ENCODE measurements at places on chromosomes 16 and 17.
A peak's percentile ranks its signal among the peaks of the same experiment; 100 is the strongest.

DNA sequence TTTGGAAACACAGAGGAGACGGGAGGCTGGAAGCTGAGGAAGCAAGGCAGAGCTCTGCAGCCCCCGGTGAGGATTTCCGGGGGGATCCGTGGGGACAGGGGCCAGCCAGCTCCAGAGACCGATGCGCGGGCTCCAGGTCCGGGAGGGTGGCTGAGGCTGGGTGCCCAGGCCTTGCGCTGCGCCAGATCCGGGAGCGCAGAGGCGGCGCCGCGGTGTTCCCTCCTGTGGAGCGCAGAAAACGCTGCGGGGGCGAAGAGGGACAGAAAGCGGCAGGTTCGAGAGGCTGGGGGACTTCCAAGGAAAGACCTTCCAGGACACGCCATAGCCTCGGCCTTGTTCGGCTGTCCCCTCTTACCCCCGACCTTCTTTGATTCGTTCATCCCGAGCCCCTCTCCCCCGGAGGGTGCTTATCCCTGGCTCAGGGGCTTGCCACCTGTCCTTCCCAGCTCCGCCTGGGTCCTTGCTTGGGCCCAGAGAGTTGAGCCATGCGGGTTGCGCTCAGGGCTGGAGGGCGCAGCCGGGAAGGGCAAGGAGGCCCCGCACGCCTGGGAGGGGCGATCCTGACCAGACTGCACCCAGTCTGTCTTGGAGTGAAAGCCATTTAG, 697 bp upstream of the SHISA9 start:
- no peak for DNase-seq

DNA sequence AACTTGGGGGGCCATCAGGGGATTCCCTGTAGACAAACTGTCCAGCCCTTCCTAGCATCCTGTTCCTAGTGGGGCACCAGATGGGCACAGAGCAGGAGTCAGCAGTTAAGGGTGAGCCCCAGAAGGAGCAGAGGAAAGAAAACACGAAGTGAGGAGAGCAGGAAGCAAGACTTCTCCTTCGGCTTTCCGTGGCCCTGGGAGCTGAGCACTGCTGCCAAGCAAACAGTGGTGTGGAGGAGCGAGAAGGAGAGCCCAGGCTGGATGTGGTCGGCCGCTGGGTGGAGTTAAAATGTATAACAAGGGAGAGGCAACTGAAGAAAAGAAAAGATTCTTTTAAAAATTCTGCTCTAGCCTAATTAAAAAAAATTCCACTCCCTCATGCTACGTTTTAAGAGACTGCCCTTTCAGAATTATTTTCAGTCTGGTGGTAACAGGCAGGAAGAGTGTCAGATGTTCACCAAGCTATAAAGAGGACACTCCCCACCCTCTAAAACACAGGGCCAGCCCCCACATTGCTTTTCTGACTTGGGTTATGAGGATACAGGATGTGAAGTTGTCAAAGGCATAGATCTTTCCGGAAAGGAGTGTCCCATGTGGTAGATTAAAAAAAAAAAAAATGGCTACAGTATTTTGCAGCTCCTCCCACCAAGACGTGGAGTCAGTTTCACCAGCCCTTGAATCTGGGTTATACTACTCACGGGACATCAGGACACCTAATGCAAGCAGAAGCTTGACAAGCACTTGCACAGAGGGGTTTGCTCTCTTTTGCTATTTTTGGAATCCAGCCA, 74.9 kb upstream of the ZFHX3 start:
- DNase-seq, result no peak

GRCh38 chr16:74716355-74716754, 15.7 kb upstream of the MLKL start:
- DNase-seq, result no peak

DNA sequence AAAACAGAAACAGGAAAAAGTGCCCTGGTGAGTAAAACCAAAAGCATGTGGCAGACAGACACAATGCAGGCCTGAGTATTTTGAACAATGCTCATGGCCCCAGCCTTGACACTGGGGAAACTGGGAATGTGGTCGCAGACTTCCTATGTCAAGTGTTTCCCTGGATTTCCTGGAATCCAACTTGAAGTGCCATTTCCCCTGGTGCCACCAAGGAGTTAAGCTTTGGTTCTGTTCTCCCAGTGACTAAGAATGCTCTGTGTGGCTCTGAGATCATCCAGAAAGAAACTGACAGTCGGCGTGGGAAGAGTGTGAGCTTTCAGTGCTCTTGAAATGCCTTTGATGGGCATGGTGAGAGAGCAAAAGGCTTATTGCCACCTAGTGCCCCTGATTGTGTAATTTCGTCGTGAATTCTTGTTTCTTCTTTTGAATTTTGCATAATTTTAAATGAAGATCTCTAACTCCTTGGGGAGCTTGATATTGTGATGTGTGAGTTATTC, 96.0 kb downstream of the YPEL2 start:
- DNase-seq, result no peak

DNA sequence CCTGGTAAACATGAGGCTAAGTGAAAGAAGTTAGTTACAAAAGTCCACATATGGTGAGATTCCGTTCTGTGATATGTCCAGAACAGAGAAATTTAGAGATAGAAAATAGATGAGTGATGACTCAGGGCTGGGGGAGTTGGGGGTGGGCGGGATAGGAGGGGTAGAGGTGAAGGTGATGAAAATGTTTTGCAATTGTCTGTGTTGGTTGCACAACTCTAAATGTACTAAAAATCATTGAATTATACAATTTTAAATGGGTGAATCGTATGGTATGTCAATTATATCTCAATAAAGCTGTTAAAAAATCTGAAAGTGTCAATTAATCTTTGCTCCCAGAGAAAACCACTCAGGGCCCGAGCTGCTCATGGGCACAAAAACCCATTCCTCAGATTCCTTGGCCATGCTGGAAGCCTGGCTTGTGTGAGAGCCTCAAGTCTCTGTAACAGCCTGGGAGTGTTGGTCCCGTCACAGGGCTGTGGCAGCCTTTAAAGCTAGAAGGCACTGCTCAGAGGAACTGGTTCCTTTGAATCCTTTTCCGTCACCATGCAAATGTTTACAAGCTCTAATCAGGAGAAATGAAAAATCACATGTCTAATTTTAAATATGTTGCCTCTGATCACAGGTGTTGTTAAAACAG, 225.3 kb downstream of the WWOX start:
- DNase-seq, result no peak

- DNase-seq, result no peak
Observed at GRCh38 chr16:87891764-87892163, 22.5 kb upstream of the SLC7A5 start.

DNA sequence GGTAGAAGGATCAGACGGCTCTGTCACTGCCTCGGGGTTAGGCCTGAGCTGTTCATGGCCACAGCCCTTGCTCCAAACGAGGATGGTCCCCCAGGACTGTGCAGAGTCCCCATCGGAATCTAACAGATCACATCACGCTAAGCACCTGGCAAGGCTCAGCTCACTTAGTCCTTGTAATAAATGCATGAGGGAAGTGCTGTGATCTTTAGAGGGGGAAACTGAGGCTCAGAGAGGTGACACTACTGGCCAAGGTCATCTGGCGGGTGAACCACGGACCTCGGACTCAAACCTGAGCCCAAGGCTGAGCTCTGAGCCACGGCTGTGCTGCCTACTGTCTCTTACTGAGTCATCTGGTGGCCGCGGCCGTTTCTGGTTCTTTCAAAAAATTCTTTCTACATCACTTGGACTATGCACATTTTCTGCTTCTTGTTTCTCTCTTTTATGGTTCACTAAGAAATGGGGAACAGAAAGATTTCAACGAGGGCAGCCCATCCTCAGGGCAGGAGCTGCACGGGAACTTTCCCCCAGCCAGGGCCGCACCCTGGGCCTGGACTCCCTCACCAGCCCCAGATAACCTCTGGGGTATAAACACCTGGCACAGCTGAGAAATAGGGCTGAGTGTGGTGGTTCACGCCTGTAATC, 55.6 kb downstream of the COTL1 start:
- no peak for DNase-seq

GRCh38 chr16:88297178-88297720, 85.5 kb upstream of the ZNF469 start:
- DNase-seq, result no peak

- no peak for DNase-seq
Observed at GRCh38 chr17:48176471-48176855, 68.9 kb downstream of the SNX11 start.

DNA sequence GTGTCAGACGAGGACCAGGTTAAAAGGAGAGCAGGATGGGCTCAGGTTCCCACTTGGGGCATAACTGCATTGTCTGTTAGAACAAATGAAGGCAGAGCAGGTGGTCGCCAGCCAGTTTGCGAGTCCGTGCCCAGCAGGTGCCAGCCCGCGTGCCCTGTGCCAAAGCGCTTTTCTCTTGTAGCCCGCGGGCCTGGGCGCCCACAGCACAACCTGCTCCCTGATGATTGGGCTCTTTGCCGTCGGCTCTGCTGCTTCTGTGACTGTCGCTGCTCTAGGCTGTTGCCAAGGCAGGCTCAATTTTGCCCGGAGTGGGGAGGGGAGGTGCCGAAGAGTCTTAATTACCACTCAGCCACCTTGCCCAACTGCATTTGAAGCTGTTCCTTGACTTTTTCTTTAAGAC, 21.1 kb downstream of the KNOP1 start:
- peak; percentile 33 for DNase-seq

DNA sequence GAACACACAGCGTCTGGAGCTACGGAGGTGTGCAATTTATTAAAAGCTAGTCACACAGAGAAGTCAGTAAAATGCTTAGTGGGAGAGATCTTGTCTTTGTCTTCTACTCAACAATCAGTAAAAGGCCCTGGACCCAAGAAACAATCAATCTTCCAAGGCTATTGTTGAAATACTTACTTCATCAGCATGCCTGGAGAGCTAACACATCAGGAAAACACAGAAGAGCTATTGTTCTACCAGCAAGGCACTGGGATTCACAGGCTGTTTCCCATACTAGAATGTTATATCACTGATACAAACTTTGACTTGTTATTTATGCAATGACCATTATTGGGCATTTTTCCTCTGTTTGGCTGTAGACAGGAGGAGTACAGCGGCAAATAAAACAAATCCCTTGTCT, 247.8 kb upstream of the ERCC4 start:
- DNase-seq, result no peak

DNA sequence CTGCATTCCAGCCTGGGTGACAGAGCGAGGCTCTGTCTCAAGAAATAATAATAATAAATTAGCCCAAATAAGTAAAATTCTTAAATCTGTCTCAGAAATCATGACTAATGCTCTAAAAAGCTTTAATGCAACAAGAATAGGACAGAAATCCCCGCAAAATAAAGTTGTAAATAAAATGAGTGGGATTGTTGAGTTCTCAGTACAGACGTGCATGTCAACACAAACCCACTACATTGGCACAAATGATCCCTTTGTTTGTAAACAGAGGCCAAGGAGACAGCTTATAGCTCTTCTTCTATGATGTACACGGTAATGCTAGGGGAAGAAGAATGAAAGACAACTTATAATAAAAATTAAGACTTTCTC, 6.0 kb downstream of the STAT5B start:
- no peak for DNase-seq

GRCh38 chr17:45753645-45754225, 30.4 kb upstream of the CRHR1 start:
- no peak for DNase-seq

DNA sequence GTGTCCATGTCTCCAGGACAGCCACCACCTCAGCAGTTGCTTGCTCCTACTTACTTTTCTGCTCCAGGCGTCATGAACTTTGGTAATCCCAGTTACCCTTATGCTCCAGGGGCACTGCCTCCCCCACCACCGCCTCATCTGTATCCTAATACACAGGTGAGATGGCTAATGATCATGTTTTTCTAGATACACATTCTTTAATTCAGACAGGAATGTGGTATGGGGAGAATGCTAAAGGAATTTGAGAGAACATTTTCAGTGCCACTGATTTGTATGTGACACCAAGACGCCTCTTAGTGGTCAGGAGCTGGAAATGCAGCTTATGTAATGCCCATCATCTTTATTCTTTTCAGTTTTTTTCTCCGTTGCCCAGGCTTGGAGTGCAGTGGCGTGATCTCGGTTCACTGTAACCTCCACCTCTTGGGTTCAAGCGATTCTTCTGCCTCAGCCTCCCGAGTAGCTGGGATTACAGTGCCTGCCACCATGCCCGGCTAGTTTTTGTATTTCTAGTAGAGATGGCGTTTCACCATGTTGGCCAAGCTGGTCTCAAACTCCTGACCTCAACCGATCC, 8.9 kb upstream of the RAPGEFL1 start:
- DNase-seq, result peak; percentile 43

- DNase-seq, result no peak
Observed at GRCh38 chr17:57544401-57544800, 200.7 kb downstream of the CCDC182 start.

DNA sequence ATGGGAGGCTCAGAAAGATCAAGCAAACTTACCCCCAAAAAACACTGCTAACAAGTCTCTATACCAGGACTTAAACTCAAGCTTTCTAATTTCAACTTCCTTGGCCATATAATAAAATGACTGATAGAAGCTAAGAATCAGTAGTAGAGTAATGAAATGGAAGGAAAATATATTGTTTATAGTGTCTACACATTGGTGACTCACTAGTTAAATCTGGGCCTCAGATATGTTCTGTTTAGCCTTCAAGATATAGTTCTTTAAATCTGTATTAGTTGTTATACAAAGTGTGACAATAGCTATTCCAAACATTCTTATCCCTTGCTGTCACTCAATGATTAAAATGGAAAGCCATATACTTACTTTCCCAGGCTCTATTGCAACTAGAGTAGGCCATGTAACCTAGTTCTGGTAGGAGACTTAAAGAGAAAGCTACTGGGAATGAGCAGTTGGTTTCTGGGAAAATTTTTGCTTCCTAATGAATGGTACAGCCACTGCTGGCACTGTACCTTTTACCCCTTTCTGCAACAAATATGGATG, 18.3 kb downstream of the SSH2 start:
- DNase-seq, result no peak

- no peak for DNase-seq
Observed at GRCh38 chr16:21719283-21719682, 55.5 kb downstream of the OTOA start.

DNA sequence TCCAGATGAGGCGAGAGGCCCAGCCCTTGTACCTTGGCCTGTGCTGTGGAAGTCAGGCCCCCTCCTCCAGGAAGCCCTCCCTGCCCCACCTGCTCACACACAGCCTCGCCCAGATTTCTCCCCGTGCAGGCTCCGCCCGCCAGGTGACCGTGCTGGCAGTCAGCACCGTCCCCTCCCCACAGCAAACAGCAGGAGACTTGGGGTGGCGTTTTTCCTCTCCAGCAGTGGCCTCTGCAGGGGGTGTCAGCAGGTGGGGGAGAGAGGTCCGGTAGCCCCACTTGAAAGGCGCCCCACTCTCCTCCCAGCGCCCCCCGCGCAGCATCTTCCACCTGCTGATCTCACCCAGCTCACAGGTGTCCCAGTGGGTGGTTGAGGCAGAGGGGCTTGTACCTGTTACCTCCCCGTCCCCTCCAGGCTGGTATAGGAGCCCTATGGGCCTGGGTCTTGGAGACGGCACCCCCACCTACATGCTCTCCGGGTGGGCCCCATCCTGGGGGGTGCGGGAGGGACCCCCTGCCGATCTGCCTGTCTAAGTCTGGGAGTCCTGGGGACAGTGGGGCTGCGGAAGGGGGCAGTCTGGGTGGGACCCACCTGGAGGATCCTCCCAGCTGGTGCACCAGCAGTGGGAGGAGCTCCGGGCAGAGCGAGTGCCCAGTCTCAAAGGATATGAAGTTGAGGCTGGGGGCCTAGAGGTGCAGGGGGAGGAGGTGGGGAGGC, 4.2 kb upstream of the C1QTNF8 start:
- no peak for DNase-seq

GRCh38 chr17:79936641-79937381, 97.6 kb upstream of the CBX4 start:
- peak; percentile 47 for DNase-seq
